ENCODE measurements at places on chromosomes 16 and 17.

DNA sequence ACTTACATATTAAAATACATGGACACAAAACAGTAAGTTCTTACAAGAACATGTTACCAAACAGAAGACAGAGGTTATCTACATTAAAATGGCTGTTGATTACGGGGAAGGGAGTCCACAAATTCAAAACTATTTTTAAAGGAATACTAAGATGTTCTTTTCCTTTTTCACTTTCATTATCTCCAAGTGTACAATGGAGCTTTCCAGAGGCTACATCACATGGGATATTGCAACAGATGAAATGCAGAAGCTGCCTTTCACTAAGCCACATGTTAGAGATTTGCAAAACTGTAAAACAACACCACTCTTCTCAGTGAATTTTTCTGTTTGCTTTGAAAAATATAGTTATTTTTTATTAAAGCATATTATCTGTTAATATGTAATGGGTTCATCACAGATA is 53.6 kb downstream of the XPO6 start:
- DNase-seq, result no peak

DNA sequence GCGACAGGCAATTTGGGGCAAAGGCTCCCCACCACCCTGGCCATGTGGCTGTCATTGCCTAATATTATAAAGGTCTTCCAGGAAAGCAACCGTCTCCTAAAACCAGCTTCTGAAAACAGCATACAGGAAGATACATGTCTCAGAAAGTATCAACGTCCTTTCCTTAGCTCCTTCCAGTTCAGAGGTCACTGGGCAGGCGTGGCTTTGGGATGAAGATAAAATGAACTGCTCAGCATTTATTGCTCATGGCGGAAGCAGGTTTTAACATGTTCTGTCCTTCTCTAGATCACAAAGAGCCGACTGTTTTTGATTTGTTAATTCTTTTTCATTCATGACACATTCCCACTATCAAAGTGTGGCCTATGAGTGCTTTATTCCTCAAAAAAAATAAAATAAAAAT is 8.0 kb downstream of the CFAP20 start:
- no peak for DNase-seq

GRCh38 chr17:42310787-42311215 is 22.5 kb downstream of the STAT5A start:
- DNase-seq, result no peak

DNA sequence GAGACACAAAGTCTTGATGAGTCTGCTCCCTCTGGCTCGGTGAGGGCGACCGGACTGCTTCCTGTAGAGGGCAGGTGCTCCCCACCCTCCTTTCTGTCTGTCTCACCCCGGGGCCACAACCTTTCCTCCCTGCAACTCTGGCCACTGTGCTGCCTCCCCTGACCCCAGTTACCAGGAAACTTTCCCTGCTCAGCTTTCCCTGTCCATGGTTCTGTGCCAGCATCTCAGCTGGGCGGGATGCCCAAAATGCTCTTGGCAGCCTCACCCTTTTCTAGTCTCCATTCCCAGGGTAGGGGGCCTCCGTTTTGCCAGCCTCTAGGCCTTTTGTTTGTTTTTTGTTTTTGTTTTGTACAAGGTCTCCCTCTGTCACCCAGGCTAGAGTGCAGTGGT is 1.4 kb downstream of the PLD2 start:
- no peak for DNase-seq

DNA sequence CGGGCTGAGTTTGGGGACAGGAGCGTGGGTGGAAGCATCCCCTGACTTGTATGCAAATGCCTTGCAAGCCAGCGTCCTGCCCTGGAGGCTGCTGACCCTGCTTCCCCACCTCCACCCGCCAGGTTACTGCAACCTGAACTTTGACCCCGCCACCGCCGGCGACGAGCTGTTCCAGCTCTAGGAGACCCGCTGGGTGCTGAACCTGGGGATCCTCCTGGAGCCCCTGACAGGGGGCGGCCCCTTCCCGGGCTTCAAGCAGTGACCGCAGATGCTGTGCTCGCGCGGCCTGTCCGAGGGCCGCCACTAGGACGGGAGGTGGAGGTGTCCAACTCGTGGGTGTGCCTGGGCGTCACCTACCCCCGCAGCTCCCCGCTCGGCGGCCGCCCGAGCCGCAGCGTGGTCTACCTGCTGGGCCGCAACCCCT is 10.7 kb upstream of the SLC16A5 start:
- no peak for DNase-seq

DNA sequence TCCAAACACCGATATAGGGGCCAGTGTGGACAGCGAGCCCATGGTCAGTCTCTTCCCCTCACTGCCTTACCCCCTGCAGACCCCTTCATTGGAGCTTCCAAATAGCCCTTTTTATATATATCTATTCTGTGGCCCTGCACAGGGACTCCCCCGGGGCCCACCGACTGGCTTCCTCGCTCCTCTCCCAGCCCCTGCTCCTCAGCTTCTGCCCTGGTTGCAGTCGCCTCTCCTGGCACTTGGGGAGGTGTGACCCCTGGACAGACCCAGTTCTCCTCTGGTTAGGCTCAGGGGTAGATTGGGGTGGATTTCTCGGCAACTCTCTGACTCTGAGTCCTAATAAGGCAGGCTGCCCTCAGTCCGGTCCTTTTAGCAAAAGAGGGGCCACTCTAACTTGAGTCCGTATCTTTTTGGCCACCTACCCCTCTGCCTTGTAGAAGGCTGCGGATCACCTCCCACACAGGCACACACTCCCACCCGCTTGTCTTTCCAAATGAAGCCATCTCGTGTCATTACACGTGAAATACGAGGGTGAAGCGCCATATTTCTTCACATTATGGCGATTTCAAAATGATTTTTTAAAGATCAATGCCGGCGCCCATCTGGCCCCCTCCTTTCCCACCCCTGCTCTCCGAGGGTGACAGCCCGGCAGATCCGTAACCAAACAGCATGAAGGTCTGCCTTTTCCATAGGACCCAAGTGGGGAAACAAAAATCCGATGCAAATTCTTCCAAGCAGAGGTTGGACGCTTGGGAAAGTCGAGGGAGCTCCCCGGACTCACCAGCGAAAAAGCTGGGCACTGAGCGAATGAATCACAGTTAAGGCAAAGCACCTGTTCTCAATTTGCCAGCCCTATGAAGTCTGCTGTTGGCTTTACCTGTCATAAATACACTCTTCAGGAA is 1.7 kb upstream of the HOXB9 start:
- DNase-seq, result no peak

- DNase-seq, result peak; percentile 57
Measured at GRCh38 chr17:48429638-48430586, at the start of gene SKAP1. Gene SKAP1 (minus strand): TSS chr17:48430214.

DNA sequence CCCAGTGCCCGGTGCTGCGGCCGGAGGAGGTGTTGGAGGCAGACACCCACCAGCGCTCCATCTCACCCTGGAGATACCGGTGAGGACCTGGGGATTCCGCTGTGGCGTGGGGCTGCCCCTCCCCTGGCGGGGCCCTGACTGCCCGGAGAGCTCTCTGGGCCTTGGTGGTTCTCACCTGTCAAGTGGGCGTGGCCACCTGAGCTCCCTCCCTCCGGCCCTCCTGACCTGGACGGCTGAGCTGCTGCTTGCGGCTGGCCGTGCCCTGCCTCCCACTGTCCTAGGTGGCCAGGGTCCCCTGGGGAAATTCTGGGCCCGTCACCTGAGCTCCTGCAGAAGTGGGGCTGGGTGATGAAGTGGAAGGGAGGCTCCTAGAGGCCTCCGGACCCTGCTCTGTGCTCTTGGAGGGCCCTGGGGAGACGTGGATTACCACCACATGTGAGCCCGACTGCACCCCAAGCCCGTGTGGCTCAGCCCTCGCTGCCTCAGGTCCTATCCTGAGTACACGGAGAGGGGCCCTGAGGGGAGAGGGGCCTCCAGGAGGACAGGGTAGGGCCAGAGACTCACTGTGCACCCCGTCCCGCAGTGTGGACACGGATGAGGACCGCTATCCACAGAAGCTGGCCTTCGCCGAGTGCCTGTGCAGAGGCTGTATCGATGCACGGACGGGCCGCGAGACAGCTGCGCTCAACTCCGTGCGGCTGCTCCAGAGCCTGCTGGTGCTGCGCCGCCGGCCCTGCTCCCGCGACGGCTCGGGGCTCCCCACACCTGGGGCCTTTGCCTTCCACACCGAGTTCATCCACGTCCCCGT is 1.1 kb downstream of the IL17C start:
- DNase-seq, result no peak

GRCh38 chr16:14300705-14301168 is 229.6 kb downstream of the MRTFB start:
- DNase-seq, result peak; percentile 67

- DNase-seq, result no peak
Measured at GRCh38 chr16:61415126-61415525, 621.1 kb downstream of the CDH8 start.

Measured in D341Med (cell line).